ENCODE measurements at places on chromosomes 6 and 20.
A peak's percentile ranks its signal among the peaks of the same experiment; 100 is the strongest.

GRCh38 chr20:58003525-58003924 lies 224.9 kb downstream of the ANKRD60 start:
- no peak for DNase-seq

GRCh38 chr6:32685603-32686002 lies 19.1 kb upstream of the HLA-DQB1 start:
- peak; percentile 15 for DNase-seq

GRCh38 chr20:8631271-8631670 lies 437.6 kb upstream of the PLCB4 start:
- no peak for DNase-seq

DNA sequence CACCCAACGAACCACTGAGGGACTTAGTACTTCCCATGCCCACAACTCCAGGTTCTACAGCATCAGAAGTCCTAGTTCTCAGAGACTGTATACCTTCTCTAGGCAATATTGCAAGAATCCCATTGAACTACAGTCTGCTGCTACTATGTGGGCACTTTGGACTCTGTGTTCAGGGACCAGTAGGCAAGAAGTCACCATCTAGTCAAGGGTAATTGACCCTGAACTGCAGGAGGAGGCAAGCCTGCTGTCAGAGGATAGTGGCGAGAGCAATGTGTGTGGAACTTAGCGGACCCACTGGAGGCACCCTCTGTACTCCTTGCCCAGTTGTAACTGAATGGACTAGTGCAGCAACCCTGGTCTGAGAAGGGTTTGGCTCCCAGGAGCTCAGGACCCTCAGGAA lies 15.7 kb downstream of the HEBP2 start:
- no peak for DNase-seq

DNA sequence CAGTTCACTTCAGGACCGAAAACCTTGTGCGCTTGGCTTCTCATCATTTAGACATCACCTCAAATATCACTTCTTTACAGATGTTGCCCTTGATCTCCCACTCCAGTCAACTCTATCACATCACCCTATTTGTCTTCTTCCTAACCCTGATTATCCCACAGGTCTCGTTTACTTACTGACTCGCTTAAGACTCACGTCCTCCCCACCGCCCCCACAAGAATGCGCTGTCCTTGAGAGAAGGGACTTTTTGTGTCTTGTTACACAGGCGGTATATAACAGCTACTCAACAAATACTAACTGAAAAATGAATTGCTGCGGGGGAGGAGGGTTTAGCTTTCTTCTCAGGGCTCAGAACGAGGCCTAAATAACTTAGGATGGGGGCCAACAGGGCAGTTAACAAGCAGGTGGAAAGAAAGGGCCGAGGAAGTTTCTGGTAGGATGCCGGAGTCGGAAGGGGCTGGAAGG lies 527 bp downstream of the TOMM34 start:
- peak; percentile 73 for DNase-seq

DNA sequence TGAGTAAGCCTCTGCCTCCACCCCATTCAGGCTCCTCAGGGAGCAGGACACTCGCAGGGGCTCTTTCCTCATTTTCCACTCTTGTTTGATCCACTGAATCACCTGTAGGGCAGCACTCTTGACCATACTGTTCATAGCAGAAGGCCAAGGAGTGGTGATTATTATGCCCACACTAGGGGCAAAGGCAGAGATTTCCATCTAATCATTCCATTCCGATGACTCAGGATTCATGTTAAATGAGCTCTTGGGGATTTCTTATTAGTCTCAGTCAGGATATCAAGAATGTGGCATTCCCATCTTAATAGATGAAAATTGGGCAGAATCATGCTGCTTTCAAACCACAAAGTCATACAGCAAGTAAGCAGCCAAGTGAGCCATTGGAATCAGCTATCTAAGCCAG lies 101.9 kb upstream of the MOCS1 start:
- no peak for DNase-seq

DNA sequence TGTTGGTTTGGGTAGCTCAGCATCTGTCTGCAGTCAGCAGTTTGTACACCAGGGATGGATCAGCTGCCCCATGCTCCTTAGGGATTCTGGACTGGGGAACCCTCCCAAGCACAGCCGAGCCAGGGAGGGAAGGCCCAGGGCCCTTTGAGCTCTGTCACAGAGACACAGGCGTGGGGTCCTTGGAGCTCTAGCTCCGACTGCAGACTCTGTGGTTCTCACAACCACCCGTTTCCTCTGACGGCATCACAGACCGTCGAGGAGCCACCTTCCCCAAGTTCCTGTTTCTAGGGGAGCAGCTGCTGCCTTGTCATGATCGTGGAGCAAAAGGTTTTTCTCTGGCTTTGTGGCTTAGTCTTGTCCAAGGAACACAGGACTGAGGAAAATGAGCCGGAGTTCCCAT lies at the start of gene SLA2:
SLA2 (minus strand) TSS at position 199 of the 400 bp plus-strand sequence. CDS start 4,861 bp downstream, outside the sequence.
- DNase-seq = peak; percentile 72

DNA sequence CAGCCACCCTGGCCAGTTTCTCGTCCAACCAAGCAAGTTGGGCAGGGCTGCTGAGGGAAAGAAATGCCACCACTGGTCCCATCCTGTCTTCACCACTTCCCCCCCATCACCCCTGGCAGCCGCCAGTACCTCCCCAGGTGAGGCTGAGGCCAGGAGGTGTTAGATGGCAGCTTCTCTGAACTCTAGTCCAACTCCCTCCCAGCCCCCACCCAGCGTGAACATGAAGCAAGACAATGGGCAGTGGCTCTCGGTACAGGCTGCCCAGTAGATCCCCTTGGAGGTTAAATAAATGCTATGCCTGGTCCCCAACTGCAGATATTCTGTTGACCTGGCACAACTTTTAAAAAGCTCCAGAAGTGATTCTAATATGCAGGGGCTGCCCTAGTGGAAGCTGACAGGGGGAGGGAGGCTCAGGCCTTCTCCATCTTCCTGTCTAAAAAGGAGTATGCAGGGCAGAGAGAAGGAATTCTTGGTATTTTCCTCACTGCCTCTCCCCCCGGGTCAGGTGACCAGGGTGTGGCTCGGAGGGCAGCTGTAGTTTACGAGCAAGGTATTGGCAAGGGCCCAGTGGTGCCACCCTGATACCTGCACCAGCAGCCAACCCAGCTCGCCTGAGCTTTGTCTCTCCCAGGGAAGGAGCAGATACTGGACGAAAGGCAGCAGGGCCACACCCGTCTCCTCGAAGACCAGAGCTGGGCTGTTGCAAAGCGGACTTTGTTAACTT lies 25.7 kb downstream of the KCNK5 start:
- no peak for DNase-seq

Measured in stimulated activated naive CD8-positive, alpha-beta T cell treated with anti-CD3 and anti-CD28 coated beads, Interleukin-15, Interleukin-2, amounts not matched to agents 100 U/mL and 50 U/mL, for 24 hours (primary cell).